ENCODE measurements at places on chromosomes 11 and 22.

GRCh38 chr11:1060852-1061616, 13.6 kb upstream of the MUC2 start:
- DNase-seq, result no peak

DNA sequence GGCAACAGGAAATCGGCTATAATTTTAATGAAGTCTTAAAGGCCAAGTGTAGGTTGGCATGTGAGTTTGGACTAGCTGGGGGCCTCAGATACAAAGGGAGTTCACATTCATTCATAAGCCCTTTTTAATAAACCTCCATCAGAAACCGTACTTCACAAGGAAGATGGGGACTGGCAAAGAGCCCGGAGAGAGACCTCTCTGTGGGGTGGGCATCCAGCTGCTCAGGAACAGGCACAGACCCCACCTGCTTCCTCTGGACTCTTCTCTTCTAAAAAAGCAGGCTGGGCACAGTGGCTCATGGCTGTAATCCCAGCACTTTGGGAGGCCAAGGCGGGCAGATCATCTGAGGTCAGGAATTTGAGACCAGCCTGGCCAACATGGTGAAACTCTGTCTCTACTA, 3.9 kb upstream of the ARFGAP3 start:
- no peak for DNase-seq

DNA sequence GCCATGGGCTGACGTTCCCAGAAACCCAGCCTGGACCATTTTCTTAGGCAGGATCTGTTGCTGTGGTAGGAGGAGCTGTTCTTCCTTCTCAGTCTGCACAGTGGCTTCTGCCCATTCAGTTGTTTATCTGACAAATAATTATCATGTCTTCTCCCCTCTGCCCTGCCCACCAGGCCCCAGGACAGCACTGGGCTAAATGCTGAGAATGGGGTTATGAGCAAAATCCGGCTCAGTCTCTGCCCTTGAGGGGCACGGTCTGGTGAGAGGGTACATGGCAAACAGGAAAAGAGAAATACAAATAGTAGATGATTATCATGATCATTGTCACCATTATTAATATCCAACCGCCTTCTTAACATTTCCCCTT, 42.9 kb downstream of the C11orf96 start:
- DNase-seq, result no peak

DNA sequence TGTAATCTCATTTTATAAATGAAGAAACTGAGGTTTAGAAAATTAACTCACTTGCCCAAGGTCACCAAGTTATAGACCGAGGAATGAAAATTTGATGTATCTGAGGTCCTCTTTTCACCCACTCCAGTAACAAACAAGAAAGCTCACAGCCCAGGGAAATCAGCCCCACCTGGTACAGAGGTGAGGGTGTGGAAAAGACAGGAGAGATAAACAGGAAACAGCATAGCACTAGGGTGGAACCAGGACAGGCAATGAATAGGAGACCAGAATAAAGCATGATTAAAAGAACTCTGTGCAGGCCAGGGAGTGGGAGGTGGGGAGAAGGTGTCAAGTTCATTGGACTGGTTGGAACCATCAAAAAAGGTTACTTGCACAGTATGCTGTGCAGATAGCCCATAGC, 46.2 kb upstream of the SMCO4 start:
- DNase-seq, result no peak

DNA sequence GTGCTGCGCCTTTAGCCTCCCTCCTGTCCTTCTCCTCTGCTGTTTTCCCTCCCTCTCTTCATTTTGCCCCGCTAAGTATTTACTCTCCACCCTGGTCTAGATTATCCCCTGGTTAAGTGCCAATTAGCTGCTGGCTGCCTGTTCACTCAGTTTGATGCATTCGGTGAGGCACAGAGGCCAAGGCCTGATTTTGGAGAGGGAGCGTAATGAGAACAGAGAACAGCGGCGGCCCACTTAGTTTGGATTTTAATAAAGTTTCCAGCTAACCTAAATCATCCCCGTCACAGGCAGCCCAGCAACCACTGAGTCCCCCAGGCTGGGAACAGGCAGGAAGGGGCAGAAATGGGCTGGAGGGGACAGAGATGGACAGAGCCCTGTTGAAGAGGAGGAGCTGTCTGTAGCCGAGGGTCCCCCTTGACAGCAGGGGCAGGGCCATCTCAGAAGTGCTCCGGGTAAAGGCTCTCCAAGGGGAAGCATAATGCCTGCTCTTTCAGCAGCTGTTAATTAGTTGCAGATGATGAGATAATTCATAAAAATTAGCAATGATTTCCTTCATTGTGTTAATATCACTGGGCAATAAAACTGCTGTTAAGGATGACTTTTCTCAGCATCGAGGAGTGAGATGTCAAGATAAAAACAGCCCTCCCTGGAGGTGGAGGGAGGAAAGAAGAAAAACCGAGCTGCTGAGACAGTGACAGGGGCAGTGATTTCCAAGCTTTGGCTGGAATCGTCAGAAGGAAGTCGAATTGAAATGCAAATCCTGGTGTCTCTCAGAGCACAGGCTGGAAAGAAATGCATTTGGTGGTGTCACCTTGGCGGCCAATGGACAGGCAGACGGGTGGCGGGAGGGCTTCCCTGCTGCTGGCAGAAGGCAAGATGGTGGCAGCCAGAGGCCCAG, 170.1 kb downstream of the GRIK4 start:
- no peak for DNase-seq

- DNase-seq, result peak; percentile 17
Observed at GRCh38 chr11:73951797-73952196, 971 bp downstream of the DNAJB13 start.

- DNase-seq, result no peak
Observed at GRCh38 chr11:57530215-57530595, 349 bp downstream of the TIMM10 start.

DNA sequence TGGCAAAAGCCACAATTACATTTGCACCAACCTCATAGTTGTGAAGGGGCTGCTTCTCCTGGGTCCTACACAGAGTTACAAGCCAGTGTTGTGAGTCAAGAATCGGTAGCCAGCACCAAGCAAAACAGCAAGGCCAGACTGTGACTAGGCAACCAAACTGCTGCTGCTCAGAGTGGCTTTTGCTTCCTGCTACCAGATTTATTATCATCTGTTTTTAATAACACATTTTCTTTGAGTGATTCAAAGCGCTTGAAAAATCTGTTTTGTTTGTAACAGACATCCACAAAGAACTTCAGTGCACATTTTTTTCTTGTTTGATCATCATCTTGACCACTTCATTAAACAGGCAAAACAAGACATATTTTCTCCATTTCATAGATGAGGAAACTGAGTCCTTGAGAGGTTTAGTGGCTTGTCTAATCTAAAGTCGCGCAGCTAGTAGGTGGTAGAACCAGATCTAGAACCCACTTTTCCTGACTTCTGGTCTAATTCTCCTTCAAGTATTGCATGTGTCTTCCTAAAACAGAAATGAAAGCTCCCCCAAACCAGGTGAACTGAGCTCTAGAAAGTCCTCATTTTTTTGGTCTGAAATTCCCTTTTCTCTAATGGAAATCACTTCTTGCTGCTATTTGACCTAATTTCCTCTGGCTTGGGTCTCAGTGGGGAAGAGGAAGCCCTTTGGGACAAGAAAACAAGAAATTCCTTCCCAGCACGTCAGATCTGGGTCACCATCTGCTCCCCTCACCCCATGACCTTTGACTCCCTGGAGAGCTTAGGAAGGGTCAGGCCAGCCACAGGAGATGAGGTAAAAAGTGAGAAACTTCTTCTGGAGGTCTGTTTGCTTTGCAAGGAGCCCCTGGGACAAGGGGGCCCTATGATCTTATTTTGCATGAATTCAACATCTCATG, 39.9 kb downstream of the CWC15 start:
- no peak for DNase-seq

DNA sequence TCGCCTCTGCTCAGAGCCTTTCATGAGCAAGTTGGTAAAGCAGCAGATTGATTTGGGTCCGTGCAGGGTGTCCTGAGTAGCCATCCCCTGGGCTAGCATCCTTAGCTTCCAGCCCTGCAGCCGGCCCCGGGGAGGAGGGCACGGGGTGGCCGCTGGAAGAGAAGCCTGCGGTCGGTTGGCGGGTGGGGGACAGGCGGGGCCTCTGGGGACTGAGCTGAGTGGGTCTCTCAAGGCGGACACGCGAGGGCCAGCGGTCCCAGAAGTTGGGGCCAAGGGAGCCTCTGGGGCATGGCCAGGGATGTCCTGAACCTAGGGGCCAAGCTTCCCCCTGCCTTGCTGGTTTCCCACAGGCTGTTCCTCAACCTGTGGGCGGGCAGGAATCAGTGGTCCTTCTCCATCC, 143.0 kb downstream of the TBC1D22A start:
- DNase-seq, result no peak

DNA sequence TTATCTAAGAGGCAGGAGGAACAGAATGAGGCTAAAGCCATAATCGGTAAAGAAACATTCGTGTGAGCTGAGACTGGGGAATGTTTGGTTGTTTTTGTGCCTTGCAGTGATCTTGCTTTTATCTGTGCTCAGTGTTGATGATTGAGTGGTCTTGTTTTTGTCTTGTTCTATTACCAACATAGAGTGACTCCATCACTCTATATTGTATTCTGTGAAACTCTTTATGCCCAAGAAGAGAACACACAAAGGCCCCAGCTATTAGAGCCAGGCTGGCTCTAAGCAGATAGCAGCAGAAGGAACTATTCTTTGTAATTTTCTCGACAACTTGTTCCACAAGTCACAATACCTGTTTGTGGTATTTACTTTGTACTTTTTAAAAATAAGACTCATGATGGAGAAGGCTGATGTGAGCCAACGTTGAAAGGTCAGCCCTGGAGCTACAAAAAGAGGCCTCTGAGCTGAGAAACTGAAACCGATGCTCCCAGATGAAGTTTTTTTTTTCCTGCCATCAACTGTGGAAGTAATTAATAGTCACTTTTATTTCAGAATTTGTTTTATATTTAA, 68.4 kb downstream of the LARGE1 start:
- no peak for DNase-seq

- no peak for DNase-seq
Observed at GRCh38 chr11:133816146-133816870, 29.0 kb downstream of the SPATA19 start.

DNA sequence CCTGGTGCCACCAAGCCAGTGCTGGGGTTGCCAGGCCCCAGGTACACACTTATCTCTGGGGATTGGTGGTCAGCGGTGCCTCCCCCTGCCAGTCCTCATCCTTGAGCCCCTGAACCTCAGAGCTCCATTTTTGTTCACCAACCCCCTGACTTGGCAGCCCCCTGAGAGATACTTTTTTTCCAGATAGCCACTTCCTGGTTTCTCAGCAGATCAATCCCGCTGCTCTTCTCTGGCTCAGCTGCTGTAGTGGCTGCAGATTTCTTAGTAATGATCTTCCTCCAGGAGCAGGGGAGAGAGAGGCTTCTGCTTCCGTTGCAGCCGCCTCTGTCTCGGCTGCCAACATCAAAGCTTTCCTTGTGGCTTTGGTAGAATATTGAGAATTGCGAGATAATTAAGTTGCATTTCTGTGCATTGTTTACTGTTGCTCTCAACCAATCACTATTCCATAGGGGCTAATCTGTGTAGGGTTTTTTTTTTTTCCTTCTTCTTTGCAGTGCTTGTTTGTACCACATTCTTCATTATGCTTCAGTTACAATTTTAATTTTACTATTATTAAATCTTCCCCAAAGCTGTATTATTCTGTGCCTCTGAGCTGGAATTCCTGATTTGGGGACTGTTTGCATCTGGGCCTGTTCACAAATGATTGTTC, 92.1 kb downstream of the PKNOX2 start:
- DNase-seq, result no peak

GRCh38 chr11:117091753-117092477, 6.3 kb downstream of the SIK3 start:
- DNase-seq, result no peak

DNA sequence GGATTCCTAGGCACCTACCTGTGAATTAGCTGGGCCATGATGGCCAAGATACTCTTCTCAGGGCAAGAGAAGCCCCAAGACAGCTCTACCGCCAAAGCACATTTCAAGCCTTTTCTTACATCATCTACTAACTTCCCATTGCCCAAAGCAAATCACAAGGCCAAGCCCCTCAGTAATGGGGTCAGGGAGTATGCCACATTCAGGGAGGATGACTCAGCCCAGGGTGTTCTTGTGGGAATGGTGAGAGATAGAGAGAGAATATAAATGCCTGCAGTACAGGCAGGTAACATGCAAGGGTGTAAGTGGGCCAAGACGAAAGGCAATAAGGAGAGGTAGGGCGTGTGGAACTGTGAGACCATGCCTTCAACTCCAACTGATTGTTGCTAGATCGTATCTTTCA, 162.5 kb upstream of the ISX start:
- DNase-seq, result no peak

DNA sequence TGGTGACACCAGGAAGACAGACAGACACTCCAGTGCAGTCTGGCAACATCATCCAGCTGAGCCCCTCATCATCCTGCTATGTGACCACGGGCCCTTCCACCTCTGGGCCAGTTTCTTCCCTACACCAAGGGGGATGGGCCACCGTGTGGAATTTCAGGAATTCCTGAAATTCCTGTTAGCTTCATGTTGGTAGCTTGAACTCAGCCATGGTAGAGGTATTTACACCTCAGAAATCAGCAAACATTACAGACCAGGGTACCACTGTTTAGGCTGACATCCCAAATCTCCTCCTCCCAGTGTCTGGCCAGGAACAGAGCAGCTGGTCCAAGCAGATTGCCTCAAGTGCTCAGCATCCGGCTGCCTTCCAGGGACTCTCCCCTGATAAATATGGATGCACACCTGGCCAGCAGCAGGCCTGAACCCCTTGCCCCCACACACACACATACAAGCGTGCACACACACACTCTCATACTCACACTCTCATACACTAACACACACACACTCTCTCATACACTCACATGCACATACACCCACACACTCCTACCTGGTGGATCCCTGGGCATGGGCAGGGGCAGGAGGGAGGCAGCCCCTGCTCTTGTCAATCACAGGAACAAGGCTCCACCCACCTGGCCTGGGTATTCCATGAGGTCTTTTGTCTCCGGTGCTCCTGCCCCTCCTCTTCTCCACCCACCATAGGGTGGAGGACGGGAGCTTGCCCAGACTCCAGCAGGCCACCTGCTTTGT, 85.2 kb downstream of the BUD13 start:
- no peak for DNase-seq

DNA sequence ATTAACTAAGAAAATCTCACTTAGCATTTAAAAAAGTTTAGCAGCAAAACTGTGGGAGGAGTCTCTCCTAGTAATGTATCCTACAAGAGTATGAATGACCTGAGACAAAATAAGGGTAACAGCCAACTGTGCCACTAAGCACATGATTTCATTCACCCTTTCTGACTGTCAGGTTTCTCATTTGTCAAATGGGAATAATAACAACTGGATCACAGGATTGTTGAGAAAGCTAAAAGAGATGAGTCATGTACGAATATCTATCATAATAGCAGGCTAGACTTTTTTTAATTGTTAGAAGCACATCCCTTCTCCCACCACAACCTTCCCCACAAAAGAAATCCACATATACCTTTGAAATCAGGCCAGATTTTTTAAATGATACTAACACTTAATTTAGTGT, 39.5 kb downstream of the MTMR2 start:
- no peak for DNase-seq

- no peak for DNase-seq
Observed at GRCh38 chr11:35800970-35801953, 138.7 kb downstream of the TRIM44 start.

Measured in NCI-H1417 treated with DMSO at 0.1 percent for 48 hours (cell line).